ENCODE measurements at places on chromosomes 13 and 19. TPM values are rescaled to one million over a fixed set of nuclear protein-coding genes. Genes with fewer than 3 reads are reported as not detected.

The CASP14 gene
- not detected for total RNA-seq

The B3GNT3 gene
- 112 TPM for total RNA-seq

The ZIK1 gene
- total RNA-seq: 1.1 TPM

The PNMA8B gene
- 0.27 TPM for total RNA-seq

The TBXA2R gene
- total RNA-seq: not detected

The IL4I1 gene
- not detected for total RNA-seq

The ACP7 gene
- total RNA-seq: not detected

The CADM4 gene
- total RNA-seq: 3.7 TPM

The KCNK6 gene
- 14.9 TPM for total RNA-seq

The PNMA8A gene
- total RNA-seq: 0.64 TPM

The MARCHF2 gene
- 139 TPM for total RNA-seq

The DACT3 gene
- 5.3 TPM for total RNA-seq

The ARL11 gene
- total RNA-seq: not detected

The NKPD1 gene
- not detected for total RNA-seq

The POP4 gene
- 59.7 TPM for total RNA-seq

The BRSK1 gene
- 6.2 TPM for total RNA-seq

Measured in transverse colon (tissue), 4 donors.